RWPE1 (cell line): ENCODE measurements at places on chromosomes 1 and 21.

GRCh38 chr1:110853135-110853534 lies 19.8 kb upstream of the CD53 start:
- no peak for DNase-seq

DNA sequence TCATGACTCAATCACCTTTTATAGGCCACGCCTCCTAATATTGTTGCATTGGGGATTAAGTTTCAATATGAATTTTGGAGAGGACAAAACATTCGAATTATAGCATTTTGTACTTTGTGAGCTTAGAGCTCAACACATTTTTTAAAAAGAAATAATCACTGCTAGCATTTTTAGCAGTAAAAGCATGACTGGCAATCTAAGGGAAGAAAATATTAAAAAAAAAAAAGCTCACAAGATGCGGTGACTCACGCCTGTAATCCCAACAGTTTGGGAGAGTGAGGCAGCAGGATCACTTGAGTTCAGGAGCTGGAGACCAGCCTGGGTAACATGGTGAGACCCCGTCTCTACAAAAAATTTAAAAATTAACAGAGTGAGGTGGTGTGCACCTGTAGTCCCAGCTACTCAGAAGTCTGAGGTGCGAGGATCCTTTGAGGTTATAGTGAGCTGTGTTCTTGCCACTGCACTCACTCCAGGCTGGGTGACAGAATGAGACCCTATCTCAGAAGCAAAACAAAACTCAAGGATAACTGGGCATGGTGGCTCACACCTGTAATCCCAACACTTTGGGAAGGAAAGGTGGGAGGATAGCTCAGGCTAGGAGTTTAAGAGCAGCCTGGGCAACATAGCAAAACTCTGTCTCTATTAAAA lies 28.8 kb upstream of the DIPK1A start:
- no peak for DNase-seq

DNA sequence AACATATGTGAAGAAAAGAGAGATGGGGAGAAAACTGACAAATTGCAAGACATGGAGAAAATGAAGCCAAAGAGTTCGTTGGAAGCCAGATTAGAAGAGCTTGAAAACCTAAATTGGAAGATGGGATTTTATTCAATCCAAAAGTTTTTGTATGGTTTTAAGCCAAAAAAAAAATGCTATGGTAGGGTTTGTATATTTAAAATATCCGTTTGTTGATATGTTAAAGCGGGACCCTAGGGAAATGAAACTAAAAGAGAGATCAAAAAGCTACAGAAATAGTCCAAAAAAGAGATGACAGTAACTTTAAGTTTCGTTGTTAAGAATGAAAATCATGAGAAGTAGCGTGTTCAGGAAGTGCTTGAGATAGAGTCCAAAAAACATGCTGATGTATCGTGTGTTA lies 617.7 kb upstream of the ADGRL2 start:
- no peak for DNase-seq

DNA sequence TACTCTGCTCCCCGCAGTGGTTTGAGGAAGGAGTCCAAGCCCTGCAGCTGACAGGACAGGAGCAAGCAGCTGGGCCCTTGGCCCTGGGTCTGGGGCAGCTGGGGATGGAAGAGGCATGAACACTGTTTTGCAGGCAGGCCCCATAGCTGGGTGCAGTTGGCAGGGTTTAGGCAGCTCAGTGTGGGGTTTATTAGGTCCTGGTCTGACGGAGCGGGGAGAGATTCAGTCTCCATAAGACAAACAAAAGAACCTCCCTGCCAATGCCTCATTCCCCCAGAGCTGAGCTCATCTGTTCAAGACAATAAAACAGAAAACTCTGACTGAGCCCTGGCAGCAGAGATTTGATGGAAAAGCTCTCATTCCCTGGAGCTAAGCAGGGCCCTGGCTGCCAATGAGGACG lies 37.3 kb downstream of the OLFML2B start:
- DNase-seq = no peak

- no peak for DNase-seq
Measured at GRCh38 chr21:14547834-14548513, 1.9 kb upstream of the SAMSN1 start.

DNA sequence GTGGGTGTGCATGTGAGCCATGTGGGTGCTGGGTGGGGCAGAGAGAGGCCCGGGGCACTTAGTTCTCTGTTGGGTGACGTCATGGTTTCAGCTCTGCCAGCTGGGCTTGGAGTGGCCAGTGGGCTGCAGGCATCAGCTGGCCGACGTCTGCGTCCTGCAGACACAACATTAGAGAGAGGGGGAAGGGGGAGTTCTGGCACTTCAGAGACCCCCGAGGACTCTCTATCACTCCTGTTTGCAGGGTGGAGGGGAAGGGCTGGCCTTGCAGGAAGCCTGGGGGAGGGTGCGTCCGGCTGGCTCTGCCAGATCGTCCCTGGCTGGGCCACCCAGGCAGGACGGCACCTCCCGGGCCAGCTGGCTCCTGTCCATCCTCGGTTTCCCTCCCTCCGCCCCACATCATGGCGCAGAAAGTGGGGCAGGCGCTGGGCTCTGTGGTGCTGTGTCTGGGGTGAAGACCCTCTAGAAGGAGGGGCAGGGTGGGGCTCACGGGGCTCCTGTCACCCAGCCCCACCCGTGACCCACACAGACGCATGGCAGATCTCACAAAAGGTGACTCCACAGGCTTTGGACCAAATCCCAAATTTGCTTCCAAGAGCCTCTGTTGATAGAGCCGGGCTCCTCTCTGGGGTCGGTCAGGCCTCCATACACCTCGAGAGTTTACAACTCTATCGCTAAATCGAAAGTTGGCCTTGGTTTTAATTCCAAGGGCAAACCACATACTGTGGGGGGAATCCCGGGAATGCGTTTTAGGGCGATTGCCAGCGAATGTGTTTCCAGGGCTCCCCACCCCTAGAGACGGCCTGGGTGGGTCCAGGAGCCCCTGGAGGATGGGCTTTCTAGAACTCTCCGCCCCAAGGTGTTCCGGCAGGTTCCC lies 73.4 kb upstream of the TTC34 start:
- DNase-seq = no peak

- DNase-seq = no peak
Measured at GRCh38 chr1:225944951-225945350, 3.9 kb upstream of the LEFTY2 start.

DNA sequence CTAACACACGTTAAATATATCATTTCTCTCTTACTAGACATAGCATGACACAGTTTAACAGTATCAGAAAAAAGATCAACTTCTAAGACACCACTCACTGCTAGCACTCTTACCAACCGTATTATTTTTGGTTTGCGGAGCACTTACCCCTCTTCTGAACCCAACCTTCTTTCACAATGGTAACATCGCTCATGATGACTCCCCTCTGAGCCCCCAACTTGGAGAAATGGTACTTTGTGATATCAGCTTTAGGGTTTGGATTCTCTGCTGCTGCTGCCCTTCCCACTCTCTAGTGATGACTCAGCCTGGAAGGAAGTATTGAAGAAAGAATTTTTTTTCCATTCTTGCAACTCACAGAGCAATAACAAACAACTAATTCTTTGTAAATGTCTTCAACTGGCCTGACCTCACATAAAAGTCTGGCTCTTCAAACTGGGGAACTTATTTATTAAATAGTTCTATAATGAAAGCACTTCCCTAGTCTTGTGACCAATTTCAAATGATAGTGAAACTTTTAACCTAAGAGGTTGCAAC lies 7.0 kb downstream of the AKT3 start:
- DNase-seq = no peak

- DNase-seq = no peak
Measured at GRCh38 chr1:184935920-184936798, 38.1 kb downstream of the NIBAN1 start.

DNA sequence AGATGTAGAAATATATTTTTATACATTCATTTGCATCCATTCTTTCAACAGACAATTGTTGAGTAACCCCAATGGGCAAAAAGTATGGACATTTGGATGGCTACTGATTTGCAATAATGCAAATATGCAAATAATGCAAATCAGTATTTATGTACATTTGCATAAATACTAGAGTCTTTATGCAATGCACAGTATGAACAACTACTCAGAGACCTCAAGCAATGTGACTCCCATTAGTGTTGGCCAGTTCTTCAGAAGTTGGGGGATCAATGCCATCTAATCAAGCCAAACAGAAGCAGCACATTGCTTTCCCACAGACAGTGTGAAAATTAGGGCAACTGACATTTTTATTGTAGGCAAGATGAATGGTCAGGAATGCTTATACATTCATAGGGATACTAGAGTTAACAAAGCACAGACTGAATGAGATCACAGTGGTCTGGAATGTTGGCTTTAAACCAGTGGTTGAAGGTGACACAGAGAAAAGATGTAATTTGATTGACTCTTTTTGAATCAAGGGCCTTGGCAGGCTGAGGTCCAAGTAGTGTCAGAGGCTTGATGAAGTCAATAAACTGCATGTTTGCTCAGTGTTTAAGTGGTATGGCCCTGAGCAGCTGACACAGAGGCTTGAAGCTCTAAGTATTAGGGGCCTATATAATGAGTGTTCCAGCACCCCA lies 256.6 kb downstream of the CTH start:
- no peak for DNase-seq

DNA sequence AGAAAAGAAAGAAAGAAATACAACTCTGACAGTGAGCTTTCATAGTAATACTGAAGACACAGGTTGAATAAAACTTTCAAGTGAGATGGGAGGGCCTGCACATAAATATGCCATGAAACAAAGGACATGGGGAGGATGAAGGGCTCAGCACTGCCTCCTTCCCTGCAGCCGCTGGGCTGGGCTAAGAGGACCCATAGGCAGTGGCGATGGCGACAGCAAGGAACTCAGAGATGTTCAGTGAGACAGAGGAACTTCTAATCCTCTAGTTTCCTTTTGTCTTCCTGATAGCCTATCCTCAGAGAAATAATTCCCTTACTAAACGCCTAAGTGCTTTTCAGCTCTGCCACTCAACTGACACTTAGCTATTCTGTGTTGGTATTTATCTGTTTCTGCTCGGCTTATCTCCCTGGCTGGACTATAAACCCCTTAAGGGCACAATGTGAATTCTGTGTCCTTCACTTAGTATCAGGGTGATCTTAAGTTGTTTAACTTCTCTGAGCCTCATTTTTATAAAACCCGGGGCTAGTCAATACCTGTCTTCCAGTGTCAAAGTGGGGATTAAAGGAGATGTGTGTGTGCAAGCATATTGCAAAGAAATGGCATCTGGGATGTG lies 24.4 kb upstream of the IER5 start:
- DNase-seq = no peak

GRCh38 chr1:234271243-234271606 lies 102.0 kb upstream of the COA6 start:
- no peak for DNase-seq

DNA sequence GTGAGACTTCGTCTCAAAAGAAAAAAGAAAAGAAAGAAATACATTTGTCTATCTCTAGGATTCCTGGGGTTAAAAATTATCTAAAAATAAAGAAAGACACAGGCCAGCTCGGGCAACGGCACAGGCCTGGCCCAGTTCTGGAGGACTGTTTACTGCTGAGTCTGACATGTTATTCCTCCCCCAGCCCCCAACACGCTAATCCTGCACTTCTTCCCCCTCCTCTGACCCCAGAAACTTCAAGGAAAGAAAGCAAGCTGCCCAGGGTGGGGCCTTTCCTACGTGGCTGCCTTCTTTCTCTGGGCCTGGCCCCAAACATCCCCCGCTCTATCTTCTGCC lies 40.0 kb downstream of the ACOT7 start:
- DNase-seq = no peak
